ENCODE measurements at places on chromosomes 12 and 14. TPM values are rescaled to one million over a fixed set of nuclear protein-coding genes. Genes with fewer than 3 reads are reported as not detected.
A peak's percentile ranks its signal among the peaks of the same experiment; 100 is the strongest.

- peak; percentile 58 for DNase-seq
Measured at GRCh38 chr14:97329701-97330100, 532.5 kb downstream of the VRK1 start.

DNA sequence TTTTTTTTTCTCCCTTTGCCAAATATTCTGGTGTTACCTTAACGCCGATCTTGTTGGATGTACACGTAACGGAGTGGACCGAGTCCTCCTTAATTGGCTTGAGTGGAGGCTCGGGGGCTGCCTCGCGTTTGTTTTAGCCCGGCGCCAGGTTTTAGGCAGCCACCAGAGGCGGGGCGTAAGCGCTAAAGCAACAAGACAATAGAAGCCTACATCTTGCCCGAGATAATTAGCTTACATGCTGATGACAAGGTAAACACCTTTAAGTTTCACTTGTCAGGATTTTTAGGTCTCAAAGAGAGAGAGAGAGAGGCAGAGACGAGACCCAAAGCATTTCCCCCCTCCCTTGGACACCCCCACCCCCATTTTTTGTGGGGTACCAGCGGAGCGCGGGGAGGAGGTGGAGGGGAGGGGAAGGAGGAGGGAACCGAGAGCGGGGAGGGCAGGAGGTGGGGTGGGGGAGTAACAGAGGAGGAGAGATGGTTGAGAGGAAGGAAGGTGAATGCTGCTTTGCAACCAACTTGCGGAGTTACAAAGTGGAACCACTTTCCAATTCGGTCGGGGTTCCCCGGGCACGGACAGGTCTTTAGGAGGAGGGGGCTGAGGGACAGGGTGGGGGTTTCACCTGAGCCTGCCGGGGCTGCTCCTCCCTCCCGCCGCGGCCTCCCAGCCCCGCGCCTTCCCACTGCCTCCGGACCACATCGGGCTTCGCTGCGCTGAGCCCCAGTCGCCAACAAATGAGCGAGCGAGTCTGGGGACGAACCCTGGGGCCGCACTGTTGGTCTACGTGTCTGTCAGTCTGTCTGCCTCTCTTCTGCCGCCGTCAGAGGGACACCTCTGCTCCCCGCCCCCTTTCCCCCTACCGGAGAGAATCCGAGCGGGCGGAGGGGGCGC, at the start of gene NKX2-1:
TSS of gene NKX2-1 (minus strand) at position 802 of the 891 bp plus-strand sequence. CDS start at position 699, 103 bp downstream.
- no peak for DNase-seq

DNA sequence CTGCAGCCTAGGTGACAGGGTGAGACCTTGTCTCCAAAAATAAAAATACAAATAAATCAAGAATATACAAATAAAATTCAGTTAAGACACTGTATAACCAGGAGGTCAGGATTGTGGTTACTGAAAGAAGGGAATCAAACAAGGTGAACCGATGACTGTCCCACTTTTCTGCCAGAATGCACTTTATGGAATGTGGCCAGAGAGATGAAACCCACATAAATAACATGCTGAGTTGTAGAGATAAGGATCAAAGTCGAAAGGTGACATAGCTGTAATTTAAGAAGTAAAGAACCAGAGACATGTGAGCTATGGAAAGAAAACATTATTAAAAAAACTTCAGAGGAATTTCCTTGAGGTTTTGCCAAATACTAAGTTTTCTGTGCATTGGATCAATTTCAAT, 1098.2 kb upstream of the USP15 start:
- no peak for DNase-seq

DNA sequence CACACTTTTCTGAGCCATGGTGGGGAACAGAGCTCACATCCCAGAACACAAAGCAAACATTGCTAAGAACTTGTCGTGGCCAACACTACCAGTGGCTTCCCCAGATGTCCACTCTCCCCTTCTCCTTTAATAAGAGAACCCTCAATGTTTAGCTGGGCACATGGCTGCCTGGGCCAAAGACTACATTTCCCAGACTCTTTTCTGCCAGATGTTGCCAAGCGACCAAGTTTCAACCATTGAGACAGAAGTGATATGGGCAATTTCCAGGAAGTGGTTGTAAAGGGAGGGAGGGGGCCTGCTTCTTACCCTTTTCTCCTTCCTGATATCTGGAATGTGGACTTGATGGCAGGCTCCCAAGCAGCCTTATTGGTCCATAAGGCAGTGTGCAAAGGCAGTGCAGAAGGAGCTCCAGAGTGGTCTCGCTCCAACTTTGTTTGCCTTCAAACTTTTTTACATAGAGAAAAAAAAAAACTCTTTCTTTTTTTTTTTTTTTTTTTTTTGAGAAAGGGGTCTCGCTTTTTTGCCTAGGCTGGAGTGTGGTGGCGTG, 24.9 kb upstream of the JDP2 start:
- DNase-seq: no peak

DNA sequence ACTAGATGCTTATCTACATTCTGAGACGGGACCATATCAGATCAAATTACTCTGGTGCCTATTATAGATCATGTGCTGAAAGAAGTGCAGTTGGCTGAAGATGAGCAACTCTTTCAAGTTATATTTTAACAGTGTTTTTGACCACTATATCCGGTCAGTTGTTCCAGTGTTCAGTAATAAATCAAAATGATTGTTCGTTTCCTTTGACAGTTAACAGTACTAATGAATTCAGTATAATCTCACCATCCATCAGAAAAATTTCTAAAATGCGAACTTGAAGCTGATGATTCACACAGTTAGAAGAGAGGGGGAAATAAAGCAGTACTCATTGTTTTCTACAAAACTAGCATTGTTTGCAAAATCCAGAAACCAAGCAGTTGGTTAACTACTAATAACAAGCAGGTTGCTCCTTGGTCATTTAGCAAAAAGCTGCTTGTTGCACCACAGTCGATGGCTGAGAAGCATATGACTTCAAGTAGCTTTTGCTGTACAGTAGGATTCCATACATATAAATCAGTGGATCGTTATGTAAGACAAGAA, 2.3 kb downstream of the RPS6KA5 start:
- DNase-seq: no peak

- DNase-seq: no peak
Measured at GRCh38 chr14:54864526-54864925, 38.1 kb downstream of the GCH1 start.

DNA sequence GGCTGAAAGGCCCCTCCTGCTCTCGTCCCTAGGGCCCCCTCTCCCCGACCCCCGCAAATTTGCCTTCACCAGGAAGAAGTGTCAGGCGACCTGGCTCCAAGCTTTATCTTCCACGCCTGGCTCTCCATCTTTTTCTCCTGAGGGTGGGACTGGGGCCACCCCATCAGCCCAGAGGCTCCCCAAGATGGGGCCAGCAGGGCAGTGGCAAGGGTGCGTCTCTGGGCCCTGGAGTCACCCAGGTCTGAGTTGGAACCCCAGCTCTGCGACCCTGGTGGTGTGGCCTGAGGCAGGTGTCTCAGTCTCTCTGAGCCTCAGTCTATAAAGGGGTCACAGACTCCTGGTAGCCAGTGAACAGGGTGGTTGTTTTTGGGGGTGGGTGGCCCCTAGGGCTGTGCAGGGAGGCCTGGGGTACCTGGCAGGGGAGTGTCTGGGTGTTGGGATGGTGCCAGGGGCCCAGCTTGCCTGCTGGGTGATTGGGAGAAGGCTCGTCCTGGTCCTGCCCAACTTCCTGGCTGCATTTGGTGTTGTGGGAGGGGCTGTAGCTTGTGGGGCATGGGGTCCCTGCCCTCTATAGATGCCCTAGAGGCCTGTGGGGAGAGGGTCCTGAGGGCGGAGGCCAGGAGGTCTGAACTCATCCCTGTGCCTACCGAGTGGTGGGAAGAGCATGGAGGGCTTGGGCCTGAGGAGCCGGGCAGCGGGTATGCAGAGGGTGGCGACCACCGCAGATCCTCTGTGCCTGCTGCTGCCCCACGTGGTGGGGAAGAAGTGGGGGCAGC, 7.6 kb downstream of the KIF26A start:
- DNase-seq: no peak

DNA sequence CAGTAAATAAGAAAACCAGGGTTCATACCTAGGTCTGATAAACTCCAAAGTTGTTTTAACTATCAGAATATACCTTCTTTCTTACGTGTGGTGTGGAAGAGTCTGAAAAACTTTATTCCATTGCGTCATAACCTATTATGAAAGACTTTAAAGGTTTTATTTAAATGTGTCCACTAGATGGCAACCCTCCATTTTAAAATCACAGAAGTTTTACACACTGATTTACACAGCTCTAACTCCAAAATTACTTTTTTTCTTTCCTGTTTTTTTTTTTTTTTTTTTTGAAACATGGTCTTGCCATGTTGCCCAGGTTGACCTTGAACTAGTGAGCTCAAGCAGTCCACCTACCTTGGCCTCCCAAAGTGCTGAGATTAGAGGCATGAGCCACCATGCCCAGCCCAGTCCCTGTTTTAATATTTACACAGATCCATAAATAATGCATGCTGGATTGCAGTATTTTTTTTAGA, 17.3 kb upstream of the TMPRSS12 start:
- peak; percentile 46 for DNase-seq

- no peak for DNase-seq
Measured at GRCh38 chr14:93214598-93214997, 7.5 kb downstream of the UBR7 start.

DNA sequence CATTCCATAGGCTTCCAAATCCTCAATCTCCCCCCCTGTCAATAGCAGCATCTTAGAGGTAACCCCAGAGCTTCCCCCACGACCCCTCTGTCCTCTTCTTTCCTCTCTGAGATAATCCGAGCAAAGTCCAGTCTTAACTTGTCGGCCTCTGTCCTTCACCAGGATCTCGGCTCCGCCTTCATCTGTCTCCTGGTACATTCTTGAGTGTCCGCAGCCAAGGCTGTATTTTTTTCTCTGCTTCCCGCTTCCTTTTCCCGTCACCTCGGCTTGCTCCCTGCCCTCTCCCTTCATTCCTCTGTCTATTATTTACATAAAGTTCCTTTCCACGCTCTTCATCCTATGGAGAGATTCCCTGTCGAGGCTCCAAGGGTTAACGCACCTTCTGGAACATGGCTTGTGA, 153.9 kb upstream of the GSC start:
- DNase-seq: no peak

- DNase-seq: no peak
Measured at GRCh38 chr12:15494329-15495046, 172.2 kb downstream of the PTPRO start.

- DNase-seq: peak; percentile 93
Measured at GRCh38 chr14:22614240-22614799, 16.2 kb downstream of the ABHD4 start.

GRCh38 chr12:7061596-7061995, 1.1 kb downstream of the C1S start:
- no peak for DNase-seq

DNA sequence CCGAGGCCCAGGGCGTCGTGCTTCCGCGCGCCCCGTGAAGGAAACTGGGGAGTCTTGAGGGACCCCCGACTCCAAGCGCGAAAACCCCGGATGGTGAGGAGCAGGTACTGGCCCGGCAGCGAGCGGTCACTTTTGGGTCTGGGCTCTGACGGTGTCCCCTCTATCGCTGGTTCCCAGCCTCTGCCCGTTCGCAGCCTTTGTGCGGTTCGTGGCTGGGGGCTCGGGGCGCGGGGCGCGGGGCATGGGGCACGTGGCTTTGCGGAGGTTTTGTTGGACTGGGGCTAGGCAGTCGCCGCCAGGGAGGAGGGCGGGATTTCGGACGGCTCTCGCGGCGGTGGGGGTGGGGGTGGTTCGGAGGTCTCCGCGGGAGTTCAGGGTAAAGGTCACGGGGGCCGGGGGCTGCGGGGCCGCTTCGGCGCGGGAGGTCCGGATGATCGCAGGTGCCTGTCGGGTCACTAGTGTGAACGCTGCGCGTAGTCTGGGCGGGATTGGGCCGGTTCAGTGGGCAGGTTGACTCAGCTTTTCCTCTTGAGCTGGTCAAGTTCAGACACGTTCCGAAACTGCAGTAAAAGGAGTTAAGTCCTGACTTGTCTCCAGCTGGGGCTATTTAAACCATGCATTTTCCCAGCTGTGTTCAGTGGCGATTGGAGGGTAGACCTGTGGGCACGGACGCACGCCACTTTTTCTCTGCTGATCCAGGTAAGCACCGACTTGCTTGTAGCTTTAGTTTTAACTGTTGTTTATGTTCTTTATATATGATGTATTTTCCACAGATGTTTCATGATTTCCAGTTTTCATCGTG, 612 bp downstream of the MDM2 start:
- peak; percentile 100 for DNase-seq

GRCh38 chr14:36057452-36058116, 118.9 kb downstream of the PTCSC3 start:
- no peak for DNase-seq

- peak; percentile 71 for DNase-seq
Measured at GRCh38 chr12:68767191-68767590, 21.2 kb downstream of the SLC35E3 start.

DNA sequence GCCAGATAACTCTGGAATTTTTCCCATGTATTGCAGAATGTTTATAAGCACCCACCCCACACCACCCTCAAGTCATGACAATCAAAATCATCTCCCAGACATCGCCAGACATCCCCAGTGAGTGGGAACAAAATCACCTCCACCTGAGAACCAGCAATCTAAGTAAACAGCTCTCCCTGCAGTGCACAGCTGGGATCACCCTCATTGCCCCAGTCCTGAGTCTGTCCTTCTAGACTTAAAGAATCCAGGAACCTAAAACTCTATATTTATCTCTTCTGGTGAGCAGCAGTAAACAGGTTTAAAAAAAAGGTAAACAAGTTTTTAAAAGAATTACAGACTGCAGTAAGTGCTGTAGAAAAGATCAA, 43.3 kb upstream of the CMKLR1 start:
- no peak for DNase-seq

DNA sequence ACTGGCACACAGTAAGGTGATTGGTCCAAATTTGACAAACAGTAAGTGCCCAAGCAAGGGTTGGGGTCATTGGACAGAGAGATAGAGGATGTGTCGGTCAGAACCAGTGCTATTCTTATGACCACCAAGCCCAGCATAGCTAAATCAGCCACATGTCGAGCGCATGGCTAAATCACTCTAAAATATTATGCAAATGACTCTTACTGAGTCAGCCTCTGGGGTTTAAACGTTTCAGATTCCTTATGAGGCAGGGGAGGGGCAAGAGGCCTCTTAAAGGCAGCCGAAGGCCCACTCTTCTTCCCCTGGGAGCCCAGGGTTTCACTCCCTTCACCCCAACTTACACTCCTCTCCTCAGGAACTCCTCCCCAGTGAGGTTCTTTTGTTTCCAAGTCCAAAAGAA, 603 bp upstream of the ENDOU start:
- DNase-seq: peak; percentile 27

- DNase-seq: no peak
Measured at GRCh38 chr12:47910486-47910885, 5.7 kb upstream of the VDR start.

CABP1 gene
- total RNA-seq: not detected

ESRRB gene
- total RNA-seq: 0.03 TPM

PRKCH gene
- 5.7 TPM for total RNA-seq

DERA gene
- total RNA-seq: 46.6 TPM

PRKD1 gene
- total RNA-seq: 3.6 TPM

PIANP gene
- not detected for total RNA-seq

SYNDIG1L gene
- total RNA-seq: not detected
